ENCODE measurements at places on chromosomes 16 and 17.

- no peak for DNase-seq
Observed at GRCh38 chr17:20926532-20926931, 116.3 kb downstream of the USP22 start.

DNA sequence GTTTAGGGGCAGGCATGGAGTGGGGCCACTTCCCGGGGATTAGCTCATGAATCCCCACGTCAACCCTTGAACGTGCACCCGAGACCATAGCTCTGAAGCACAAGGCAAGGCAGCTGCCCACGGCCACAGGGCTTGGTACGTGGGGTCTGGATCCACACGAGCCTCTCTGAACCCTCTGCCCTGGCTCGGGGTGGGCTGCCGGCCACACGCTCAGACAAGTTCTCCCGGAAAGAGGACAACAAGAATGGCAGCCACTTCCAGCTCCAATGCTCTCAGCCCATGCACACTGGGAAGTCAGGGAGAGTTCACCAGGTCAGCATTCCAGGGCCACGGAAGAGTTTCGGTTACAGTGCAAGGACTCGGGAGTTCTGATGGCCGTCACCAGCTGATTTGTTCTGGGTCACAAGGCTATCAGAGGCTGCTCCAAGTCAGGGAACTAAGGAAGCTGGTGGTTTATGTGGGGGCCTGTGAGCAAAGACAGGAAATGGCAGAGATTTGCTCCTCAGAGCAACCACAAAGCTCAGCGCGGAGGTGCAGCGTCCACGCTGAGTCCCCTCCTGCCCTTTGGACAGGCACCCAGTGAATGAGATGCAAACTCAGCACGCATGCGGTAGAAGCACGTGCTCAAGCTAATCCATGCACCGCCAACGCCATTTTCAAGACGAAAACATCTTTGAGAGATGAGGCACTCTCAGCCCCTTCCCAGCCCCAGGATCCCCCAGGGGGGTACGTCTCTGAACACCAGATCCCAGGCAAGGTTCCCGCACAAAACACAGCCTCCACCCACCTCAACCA, 356.4 kb downstream of the FOXL1 start:
- DNase-seq = no peak

DNA sequence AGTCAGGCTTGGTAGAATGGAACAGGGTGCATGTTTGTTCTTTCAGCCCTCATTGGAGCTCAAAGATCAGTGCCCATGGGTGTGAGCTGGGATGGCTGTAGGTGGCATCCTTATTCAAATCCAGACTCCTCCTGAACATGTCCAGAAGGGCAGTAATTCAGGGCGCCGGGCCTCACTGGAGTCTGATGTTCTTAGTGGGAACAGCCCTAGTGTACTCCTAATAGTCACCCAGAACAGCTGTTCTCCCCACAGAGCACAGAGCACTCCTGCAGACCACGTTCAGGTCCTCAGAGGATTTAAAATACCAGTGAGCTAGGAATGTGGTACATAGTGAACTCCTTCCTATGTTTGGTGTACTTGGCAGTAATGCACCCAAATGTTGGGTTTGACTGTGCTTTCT, 96.2 kb downstream of the BANP start:
- no peak for DNase-seq

DNA sequence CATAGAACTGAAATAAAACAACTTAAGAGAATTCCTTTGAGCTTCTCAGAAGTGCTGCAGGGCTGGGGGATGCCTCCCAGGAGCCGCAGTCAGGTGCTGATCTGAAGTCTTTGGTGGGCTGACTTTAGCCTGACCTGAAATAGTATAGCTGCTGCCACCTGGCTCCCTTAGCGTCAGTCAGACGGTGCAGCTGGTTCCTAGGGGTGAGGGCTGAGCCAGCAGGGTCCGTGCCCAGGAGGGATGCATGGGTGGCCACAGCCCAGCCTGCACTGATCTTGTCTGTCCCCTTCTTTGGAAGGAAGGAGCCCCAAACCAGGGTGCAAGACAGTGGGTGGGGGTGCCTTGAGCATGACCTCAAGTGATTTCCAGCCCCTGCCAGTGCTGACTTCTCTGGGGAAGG, 11.5 kb downstream of the MAPT start:
- DNase-seq = no peak

GRCh38 chr17:28953444-28954118, 2.3 kb upstream of the PHF12 start:
- peak; percentile 89 for DNase-seq

DNA sequence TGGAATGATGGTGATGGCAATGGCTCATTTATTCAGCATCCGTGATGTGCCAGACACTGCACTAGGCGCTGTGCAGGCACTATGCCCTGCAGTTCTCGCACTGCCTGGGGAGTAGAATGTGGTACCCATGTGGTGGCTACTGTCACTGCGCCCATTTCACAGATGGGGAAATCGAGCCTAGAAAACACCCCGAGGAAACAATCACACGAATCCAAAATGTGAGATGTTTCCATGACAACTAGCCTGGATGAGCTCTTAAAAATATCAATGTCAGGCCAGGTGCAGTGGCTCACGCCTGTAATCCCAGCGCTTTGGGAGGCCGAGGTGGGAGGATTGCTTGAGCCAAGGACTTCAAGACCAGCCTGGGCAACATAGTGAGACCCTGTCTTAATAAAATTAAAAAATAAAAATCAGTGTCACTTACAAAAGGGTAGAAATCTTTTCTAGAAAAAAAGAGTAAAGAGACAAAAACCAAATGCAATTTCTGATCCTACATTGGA, 57.9 kb upstream of the TNRC6A start:
- DNase-seq = no peak

DNA sequence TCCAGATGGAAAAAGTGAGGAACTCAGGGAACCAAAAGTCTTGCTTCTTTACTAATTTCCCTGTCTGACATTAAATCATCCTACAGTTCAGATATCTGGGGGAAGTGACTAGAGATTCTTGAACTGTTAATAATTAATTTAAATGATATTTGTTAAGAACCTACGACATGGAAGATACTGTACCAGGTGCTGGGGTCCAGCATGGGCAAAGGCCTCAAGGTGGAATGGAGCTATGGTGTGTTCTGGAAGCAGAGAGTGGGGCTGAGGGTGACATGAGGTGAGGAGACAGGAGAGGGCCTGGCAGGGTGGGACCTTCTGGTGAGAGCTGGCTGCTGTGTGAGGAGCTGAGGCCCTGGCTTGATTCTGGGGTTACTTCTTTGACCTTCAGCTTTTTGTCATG, 6.0 kb upstream of the CCL2 start:
- DNase-seq = peak; percentile 67

- no peak for DNase-seq
Observed at GRCh38 chr17:70021726-70022125, 53.3 kb upstream of the KCNJ16 start.

GRCh38 chr16:88441460-88441859, 11.6 kb upstream of the ZFPM1 start:
- no peak for DNase-seq

- no peak for DNase-seq
Observed at GRCh38 chr17:5783851-5784250, 199.5 kb upstream of the NLRP1 start.

GRCh38 chr16:66508248-66508913, 41.5 kb downstream of the TK2 start:
- no peak for DNase-seq

GRCh38 chr16:80803339-80804055, 901 bp downstream of the CDYL2 start:
- no peak for DNase-seq

DNA sequence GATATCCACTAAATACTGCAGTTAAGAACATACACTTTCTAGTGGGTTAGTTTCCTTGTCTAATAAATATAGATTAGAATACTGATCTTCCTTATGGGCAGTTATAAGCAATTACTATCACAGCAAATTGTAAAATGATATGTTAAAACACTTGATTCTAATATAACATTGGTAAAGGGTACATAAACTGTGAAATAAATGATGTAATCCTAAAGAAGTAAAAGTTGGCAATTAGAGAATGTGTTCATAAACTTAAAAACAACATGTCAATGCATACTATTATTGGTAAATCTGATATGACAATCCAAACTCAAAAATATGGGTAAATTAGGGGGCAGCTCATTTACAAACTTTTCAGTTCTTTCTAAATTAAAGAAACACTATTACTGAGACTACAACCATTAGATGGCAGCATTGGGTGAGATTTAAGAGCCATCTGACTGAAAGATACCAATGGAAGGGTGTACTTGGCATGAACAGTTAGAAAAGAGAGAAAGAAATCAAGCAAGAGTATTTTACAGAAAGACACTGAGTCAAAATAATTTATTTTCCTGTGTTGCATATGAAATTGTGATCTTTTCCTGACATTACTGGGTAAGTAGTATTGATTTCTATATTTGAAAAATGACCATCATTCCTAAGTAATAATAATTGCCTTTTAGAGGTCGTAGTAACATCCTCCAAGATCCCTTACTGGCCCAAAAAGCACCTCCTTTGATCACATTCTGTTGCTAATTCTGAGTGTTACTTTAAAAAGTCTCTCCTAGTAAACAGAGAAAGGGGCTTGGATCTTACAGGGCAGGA, 119.6 kb downstream of the SPAG9 start:
- no peak for DNase-seq

- DNase-seq = no peak
Observed at GRCh38 chr16:58047557-58048348, 22.2 kb downstream of the MMP15 start.

GRCh38 chr17:47615766-47616424, 33.8 kb upstream of the KPNB1 start:
- no peak for DNase-seq

- DNase-seq = no peak
Observed at GRCh38 chr17:29474297-29474696, 84.1 kb downstream of the TAOK1 start.

- DNase-seq = no peak
Observed at GRCh38 chr17:83200231-83200699, 120.9 kb downstream of the METRNL start.
